ENCODE measurements at places on chromosomes 3 and 15. TPM values are rescaled to one million over a fixed set of nuclear protein-coding genes. Genes with fewer than 3 reads are reported as not detected.

USP50 gene
- polyA plus RNA-seq, result not detected

RAD51 gene
- polyA plus RNA-seq, result 6.6 TPM

MYH15 gene
- polyA plus RNA-seq, result 3.2 TPM

DRD3 gene
- polyA plus RNA-seq, result not detected

WDR72 gene
- polyA plus RNA-seq, result 0.02 TPM

GHSR gene
- polyA plus RNA-seq, result not detected

NRG4 gene
- polyA plus RNA-seq, result not detected

OR5K2 gene
- polyA plus RNA-seq, result not detected

GATM gene
- polyA plus RNA-seq, result 0.58 TPM

ROPN1 gene
- polyA plus RNA-seq, result not detected

LRRC34 gene
- polyA plus RNA-seq, result 1.6 TPM

GOLGA8S gene
- polyA plus RNA-seq, result 0.02 TPM

ARPP21 gene
- polyA plus RNA-seq, result 1.6 TPM

SLMAP gene
- 10.5 TPM for polyA plus RNA-seq

NPAP1 gene
- not detected for polyA plus RNA-seq

XIRP1 gene
- not detected for polyA plus RNA-seq

CFAP44 gene
- 2.3 TPM for polyA plus RNA-seq

BCL2A1 gene
- polyA plus RNA-seq, result 0.16 TPM

CX3CR1 gene
- polyA plus RNA-seq, result not detected

TNNC1 gene
- polyA plus RNA-seq, result 2.6 TPM

RNU5B-1 gene
- polyA plus RNA-seq, result not detected

C3orf22 gene
- polyA plus RNA-seq, result not detected

TRA2B gene
- 192 TPM for polyA plus RNA-seq

CCR3 gene
- not detected for polyA plus RNA-seq

ACAN gene
- not detected for polyA plus RNA-seq

FGD5 gene
- not detected for polyA plus RNA-seq

RBPMS2 gene
- polyA plus RNA-seq, result 6.5 TPM

WDR76 gene
- 1.8 TPM for polyA plus RNA-seq

CLEC3B gene
- polyA plus RNA-seq, result 0.46 TPM

IMPG2 gene
- polyA plus RNA-seq, result 0.10 TPM

LRRC31 gene
- polyA plus RNA-seq, result not detected

GABRR3 gene
- not detected for polyA plus RNA-seq

CKMT1A gene
- polyA plus RNA-seq, result 1.2 TPM

AGBL1 gene
- not detected for polyA plus RNA-seq

CCNB2 gene
- 46.6 TPM for polyA plus RNA-seq

GPR62 gene
- 0.10 TPM for polyA plus RNA-seq

MUC20 gene
- 0.31 TPM for polyA plus RNA-seq

CHRNA3 gene
- polyA plus RNA-seq, result 6.3 TPM

C3orf49 gene
- not detected for polyA plus RNA-seq

TMEM212 gene
- polyA plus RNA-seq, result not detected

BCHE gene
- not detected for polyA plus RNA-seq
